ENCODE measurements at places on chromosomes 7 and 10.
A peak's percentile ranks its signal among the peaks of the same experiment; 100 is the strongest.

GRCh38 chr7:35729061-35729783 is 34.3 kb upstream of the HERPUD2 start:
- no peak for DNase-seq

GRCh38 chr10:14648005-14648765 is 126.5 kb downstream of the FAM107B start:
- peak; percentile 81 for DNase-seq

GRCh38 chr10:79190740-79191261 is 122.0 kb downstream of the ZMIZ1 start:
- no peak for DNase-seq

DNA sequence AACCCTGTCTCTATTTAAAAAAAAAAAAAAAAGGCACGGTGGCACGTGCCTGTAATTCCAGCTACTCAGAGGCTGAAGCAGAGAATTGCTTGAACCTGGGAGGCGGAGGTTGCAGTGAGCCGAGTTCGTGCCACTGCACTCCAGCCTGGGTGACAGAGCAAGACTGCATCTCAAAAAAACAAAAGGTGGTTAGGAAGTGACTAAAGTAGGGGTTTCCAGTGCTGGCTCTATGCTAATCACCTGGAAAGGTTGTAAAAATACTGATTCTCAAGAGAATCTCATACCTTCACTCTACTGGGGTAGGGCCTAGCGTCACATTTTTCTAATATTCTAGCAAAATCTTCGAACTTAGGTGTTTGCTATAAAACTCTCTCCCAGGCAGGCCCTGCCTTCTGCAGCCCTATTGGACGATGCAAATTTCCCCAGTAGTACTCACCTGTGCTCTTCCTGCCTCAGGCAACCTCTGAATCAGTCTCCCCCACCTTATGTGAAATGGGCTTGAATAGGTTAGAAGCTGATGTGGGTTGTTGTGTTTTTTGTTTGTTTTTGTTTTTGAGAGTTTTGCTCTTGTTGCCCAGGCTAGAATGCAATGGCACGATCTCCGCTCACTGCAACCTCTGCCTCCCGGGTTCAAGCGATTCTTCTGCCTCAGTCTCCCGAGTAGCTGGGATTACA is 3.5 kb downstream of the ZP3 start:
- DNase-seq = no peak

- DNase-seq = peak; percentile 53
These were observed 42.8 kb downstream of the FOXL3 start for GRCh38 chr7:332646-333392.

- DNase-seq = peak; percentile 75
These were observed 154.9 kb downstream of the GLI3 start for GRCh38 chr7:42082144-42082543.

DNA sequence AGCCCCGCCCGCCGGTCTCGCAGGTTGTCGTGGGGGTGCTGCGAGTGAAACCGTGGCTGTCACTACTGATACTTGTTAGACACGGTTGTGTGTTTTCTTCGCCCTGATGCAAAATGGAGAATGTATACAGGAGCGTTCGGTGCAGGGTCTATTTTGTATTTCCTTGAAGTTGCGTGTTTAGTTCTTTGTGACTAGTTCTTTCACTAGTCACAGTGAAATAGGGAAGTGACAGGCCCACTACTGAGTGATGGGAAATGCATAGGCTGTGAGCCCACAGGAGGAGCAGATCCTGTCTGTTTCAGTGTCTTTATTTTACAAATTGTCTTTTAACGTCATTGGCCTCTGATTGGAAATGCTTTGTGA is 675 bp downstream of the ABRAXAS2 start:
- DNase-seq = peak; percentile 7

DNA sequence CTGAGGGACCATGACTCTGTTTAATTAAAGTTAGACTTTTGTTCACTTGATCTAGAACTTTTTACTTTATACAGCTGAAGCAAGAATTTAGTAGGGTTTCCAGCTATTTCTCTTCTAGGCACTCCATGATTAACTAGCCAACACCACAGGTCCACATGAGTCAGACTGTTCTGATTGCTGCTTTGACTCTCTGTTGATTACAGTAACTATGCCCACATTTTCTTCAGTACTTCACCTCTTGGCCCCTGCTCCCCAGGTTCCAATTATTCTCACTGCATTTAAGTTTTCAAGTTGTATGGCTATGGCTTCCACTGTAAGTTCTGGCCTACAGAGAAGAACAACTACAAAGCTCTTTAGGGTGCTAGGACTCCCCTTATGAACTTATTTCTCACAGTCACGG is 737.2 kb upstream of the IGFBP3 start:
- no peak for DNase-seq

DNA sequence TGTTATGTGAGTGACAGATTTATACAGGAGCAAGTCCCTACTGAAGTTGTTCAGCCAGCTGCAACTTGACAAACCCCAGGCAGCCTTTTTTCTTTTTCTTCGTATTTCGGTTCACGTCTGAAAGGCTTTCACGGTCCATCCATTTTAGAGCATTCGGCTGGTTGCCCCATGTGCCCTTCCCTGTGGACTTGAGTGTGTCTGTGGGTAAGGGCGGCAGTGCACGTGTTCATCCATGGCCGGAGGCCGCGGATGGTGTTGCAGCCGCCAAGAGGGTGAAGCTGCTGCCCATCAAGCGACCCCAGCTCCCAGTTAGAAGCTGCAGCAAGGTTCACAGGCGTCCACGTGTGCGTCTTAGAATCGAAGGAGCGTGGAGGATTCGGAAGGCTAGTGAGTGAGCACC is 35.9 kb downstream of the PPP2R2D start:
- DNase-seq = no peak

- no peak for DNase-seq
These were observed 8.5 kb downstream of the NT5C2 start for GRCh38 chr10:103184615-103185014.

Measured in EH (cell line).